ENCODE measurements at places on chromosomes 13 and 19. TPM values are rescaled to one million over a fixed set of nuclear protein-coding genes. Genes with fewer than 3 reads are reported as not detected.

- H3K36me3 ChIP-seq = no peaks in the 10 kb centered on the region
- DNase-seq = no peak
- peak overlapping the region; percentile 78 for H3K4me3 ChIP-seq
- H3K4me1 ChIP-seq = peaks cover 62% of the 10 kb centered on the region
- no peaks in the 10 kb centered on the region for H3K27me3 ChIP-seq
These were observed 1.9 kb downstream of the LDLR start for GRCh38 chr19:11090997-11091702.

GRCh38 chr13:59487883-59488282, 675.8 kb downstream of the DIAPH3 start:
- H3K27ac ChIP-seq = no peak overlapping the region
- H3K4me3 ChIP-seq = no peak overlapping the region
- no peaks in the 10 kb centered on the region for H3K27me3 ChIP-seq
- no peaks in the 10 kb centered on the region for H3K36me3 ChIP-seq
- H3K4me1 ChIP-seq = peaks cover 4% of the 10 kb centered on the region
- DNase-seq = no peak

GRCh38 chr13:44760434-44760833, 184.3 kb upstream of the TSC22D1 start:
- no peak for DNase-seq
- no peak overlapping the region for H3K27ac ChIP-seq
- H3K27me3 ChIP-seq = no peaks in the 10 kb centered on the region
- no peaks in the 10 kb centered on the region for H3K36me3 ChIP-seq
- peaks cover 30% of the 10 kb centered on the region for H3K4me1 ChIP-seq

DNA sequence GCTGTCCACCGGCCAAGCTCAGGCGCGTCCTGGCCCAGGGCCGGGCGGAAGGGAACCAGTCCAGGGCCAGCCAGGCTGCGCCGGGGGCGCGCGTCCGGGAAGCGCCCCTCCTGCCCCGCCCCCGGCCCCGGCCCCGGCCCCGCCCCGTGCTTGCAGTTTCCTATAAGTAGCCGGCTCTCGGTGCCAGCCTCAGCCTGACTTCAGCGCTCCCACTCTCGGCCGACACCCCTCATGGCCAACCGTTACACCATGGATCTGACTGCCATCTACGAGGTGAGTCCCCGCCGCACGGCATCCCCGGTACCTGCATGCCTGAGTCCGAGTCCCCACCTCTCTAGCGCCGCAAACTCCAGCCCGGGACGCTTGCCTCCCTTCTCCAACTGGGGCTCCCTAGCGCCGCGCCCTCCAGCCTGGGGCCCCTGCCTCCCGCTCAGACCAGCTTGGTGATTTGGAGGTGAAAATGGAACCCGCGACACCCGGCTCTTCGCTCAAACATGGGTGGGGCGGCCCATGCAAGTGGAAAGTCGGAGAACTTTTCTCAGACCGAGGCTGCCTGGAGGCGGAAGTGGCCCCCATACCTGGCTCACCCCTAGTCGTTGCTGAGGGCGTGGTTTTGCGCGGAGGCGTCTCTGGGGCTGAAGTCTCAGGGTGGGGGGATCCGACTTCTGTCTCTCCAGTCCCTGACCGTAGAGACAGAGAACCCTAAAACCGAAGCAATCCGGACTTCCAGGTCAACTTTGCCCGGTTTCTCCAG, at the start of gene ZFP36:
Gene ZFP36 (plus strand): TSS at position 192 of the 754 bp plus-strand sequence. CDS start 58 bp downstream, at position 250.
- DNase-seq = peak; percentile 77
- H3K27ac ChIP-seq = peak within 1 kb of the TSS; percentile 100
- peaks cover 20% of the 10 kb centered on the region for H3K36me3 ChIP-seq
- H3K4me3 ChIP-seq = peak within 1 kb of the TSS; percentile 94
- H3K4me1 ChIP-seq = peaks cover 23% of the 10 kb centered on the region

- H3K4me3 ChIP-seq = no peak overlapping the region
- peaks cover 2% of the 10 kb centered on the region for H3K36me3 ChIP-seq
- peaks cover 51% of the 10 kb centered on the region for H3K4me1 ChIP-seq
- no peak for DNase-seq
- H3K27me3 ChIP-seq = no peaks in the 10 kb centered on the region
These were observed 32.7 kb downstream of the STK24 start for GRCh38 chr13:98544104-98544710.

- no peaks in the 10 kb centered on the region for H3K27me3 ChIP-seq
- DNase-seq = no peak
- no peaks in the 10 kb centered on the region for H3K36me3 ChIP-seq
- H3K27ac ChIP-seq = no peak overlapping the region
- H3K4me3 ChIP-seq = no peak overlapping the region
These were observed 20.3 kb upstream of the SLITRK6 start for GRCh38 chr13:85819513-85819912.

GRCh38 chr13:48819899-48820298, 155.8 kb upstream of the FNDC3A start:
- no peaks in the 10 kb centered on the region for H3K36me3 ChIP-seq
- H3K4me1 ChIP-seq = peaks cover 35% of the 10 kb centered on the region
- no peaks in the 10 kb centered on the region for H3K27me3 ChIP-seq
- H3K4me3 ChIP-seq = no peak overlapping the region
- peak overlapping the region; percentile 70 for H3K27ac ChIP-seq
- no peak for DNase-seq

GRCh38 chr13:24148414-24149235, 11.9 kb upstream of the SPATA13 start:
- no peaks in the 10 kb centered on the region for H3K27me3 ChIP-seq
- H3K4me3 ChIP-seq = no peak overlapping the region
- no peak for DNase-seq

DNA sequence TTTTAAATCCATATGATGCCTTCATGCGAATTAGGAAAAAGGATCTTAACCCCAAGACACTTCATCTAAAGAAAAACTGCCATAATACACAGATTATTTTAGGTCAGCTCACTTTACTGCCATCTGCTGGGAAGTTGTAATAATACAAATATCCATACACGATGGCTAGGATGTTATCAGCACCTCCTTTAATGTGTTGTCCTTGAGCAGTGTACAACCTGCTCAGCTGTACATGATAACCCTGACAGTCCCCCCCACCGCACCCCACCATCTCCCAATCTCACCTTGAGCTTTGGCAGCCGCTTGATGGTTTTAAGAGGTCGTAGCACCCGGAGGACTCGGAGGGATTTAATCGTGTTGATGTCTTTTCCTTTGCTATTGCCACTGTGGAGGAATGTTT, 112.2 kb downstream of the IER2 start:
- H3K27ac ChIP-seq = no peak overlapping the region
- H3K4me1 ChIP-seq = no peaks in the 10 kb centered on the region
- DNase-seq = no peak
- H3K4me3 ChIP-seq = no peak overlapping the region

- peaks cover 28% of the 10 kb centered on the region for H3K36me3 ChIP-seq
- peak overlapping the region; percentile 16 for H3K27ac ChIP-seq
- no peak overlapping the region for H3K4me3 ChIP-seq
- no peak for DNase-seq
- H3K27me3 ChIP-seq = no peaks in the 10 kb centered on the region
These were observed 26.2 kb downstream of the TMED1 start for GRCh38 chr19:10809651-10810285.

DNA sequence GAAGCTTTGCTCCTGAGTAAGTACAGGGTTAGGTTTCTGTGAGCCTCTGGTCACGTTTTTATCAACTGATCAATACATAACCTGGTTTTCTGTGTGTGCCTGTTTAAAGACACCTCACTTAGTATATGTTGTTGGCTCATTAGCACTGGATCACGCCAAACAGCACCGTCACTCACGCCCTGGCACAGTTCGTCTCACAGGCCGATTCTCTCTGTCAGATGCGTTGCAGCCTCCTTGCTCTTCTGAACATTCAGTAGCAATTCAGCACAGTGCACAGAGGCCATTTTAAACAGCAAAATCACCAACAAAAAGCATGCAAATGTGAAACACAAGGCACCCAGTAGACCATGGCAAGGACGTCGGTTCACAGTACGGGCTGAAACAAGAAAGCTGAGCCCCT, 288.5 kb downstream of the IRS2 start:
- H3K27me3 ChIP-seq = no peaks in the 10 kb centered on the region
- H3K4me3 ChIP-seq = no peak overlapping the region

DNA sequence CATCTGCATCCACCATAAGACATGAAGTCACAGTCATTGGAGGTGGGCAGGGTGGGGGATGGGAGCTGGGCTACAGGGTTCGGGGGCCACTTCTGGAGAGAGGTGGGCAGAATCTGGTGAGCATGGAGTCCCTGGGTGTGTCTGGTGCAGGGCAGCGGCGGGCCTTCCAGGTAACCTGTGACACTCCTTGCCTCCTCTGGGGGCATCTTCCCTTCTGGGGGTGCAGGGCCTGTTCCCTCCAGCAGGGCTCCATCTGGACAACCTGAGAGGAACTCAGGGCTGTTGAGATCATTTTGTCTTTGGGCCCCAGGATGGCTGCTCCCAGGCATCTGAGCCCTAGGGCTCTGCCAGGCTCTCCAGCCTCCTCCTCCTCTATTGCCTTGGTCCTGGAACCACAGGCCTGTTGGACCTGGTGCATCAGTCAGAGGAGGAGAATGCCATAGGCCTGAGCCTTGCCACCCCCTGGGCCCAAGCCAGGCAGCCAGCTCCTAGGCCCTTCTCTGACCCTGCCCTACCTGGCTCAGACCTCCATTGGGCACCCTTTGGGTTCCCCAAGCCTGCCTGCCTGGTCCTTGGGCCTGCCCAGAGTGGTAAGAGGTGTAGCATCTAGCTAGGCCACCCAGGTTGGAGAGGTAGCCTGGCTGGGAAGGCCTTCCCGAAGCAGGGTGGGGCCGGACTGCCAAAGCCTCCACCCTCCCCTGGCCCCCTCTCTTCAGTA, 13.4 kb downstream of the LYL1 start:
- H3K4me3 ChIP-seq = no peak overlapping the region
- no peaks in the 10 kb centered on the region for H3K27me3 ChIP-seq
- H3K27ac ChIP-seq = peak overlapping the region; percentile 95

The MYBPC2 gene
- total RNA-seq = not detected

The WDR18 gene
- 27.6 TPM for total RNA-seq

The UBE2S gene
- 17.9 TPM for total RNA-seq

The FXYD1 gene
- 50.7 TPM for total RNA-seq

The FXYD5 gene
- 106 TPM for total RNA-seq

The ZNF506 gene
- 66.7 TPM for total RNA-seq
